Right lobe of liver (tissue), 6 donors: ENCODE measurements at places on chromosomes 16 and 17. TPM values are rescaled to one million over a fixed set of nuclear protein-coding genes. Genes with fewer than 3 reads are reported as not detected.
A peak's percentile ranks its signal among the peaks of the same experiment; 100 is the strongest.

DNA sequence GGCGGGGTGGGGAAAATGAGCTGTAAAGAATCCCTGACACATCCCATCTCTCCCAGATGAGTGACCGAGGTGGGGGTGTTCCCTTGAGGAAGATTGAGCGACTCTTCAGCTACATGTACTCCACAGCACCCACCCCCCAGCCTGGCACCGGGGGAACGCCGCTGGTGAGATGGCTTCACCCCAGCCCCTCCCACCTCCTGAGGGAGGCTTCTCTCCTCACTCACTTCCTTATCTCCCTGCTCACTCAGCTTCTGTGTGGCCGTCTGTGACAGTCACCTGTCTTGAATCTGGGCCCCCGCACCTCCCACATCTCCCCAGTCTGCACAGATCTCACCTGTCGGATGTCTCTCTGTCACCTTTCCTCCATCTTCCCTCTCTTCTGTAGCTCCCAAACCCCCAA is 13.4 kb downstream of the PDK2 start:
- no peaks in the 10 kb centered on the region for H3K27me3 ChIP-seq
- H3K27ac ChIP-seq: no peak overlapping the region
- no peak for DNase-seq
- no peaks in the 10 kb centered on the region for H3K36me3 ChIP-seq
- H3K4me1 ChIP-seq: no peaks in the 10 kb centered on the region

GRCh38 chr16:56583351-56584168 is 5.8 kb upstream of the MT3 start:
- no peak overlapping the region for H3K4me3 ChIP-seq
- H3K4me1 ChIP-seq: no peaks in the 10 kb centered on the region
- no peak for DNase-seq
- no peaks in the 10 kb centered on the region for H3K36me3 ChIP-seq

DNA sequence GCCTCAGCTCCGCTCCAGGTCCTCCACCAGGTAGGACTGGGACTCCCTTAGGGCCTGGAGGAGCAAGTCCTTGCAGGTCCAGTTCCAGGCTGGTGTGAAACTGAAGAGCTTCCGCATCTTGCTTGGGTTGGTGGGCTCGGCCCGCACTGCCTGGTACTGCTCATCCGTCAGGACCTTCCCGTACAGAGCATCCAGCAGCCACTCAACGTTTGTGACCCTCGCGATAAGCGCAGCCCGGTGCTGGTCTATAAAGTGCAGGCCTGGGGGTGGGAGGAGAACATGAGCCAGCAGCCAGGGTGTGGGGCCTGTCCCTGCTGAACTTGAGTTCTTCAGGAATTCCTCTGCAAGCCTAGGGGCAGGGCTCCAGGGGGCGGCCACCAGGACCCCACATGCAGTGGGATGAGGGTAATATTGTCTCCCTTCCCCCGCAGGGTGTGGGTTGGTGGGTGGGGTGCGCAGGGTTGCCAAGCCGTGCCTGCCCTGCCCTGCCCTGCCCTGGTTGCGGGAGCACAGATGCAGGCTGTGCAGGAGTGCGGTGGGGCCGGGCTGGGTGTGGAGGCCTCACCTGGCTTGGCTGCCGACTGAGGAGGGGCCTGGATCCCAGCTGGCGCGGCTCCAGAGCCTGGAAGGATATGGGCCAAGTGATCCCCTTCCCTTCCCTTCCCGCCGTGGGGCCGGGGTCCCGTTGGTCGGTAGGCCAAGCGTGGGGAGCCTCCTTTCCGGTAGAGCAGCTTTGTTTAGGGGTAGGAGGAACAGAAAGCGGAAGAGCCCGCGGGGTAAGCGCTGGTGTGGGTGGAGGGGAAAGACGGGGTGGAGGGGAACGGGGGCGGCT is 762 bp downstream of the PYCARD start:
- H3K4me1 ChIP-seq: peaks cover 17% of the 10 kb centered on the region
- no peak overlapping the region for H3K27ac ChIP-seq
- peak overlapping the region; percentile 68 for H3K4me3 ChIP-seq
- no peaks in the 10 kb centered on the region for H3K27me3 ChIP-seq

GRCh38 chr16:78216166-78216745 is 116.8 kb downstream of the WWOX start:
- H3K4me3 ChIP-seq: no peak overlapping the region
- H3K4me1 ChIP-seq: no peaks in the 10 kb centered on the region
- no peaks in the 10 kb centered on the region for H3K36me3 ChIP-seq
- H3K27ac ChIP-seq: no peak overlapping the region
- no peak for DNase-seq
- H3K27me3 ChIP-seq: no peaks in the 10 kb centered on the region

DNA sequence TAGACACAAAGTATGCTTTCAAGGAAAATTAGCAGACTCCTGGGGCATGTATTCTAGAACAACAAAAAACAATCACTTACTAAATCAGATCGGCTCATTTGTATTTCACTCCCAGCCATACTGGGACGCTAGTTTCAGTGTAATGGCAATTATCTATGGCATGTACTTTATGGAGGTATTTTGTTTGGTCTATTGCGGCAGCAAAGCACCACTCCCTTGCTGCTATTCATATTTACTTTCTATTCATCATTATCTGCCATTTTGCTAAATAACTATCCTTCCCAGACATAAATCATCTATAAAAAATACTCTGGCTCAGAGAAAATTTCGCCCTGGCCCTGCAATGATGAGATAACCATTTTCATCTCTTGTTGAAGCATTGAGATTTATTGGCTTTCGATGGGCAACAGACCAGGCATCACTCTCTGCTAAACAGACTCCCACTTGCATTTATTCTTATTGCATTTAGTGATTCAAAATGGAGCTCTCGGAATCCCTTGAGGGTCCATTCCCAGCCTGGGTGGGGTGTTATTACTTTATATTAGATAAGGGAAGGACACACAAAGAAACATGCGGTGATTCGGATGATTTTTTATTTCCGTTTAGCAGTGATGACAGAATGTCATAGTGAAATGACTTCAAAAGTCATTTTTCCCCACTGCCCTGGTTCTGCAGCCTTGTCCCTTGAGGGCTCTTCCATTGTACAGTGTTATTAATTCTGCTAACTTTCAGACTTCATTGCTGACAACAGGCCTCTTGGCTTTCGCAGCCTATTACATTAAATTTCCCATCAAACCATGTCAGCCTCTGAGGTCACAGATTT is 225.8 kb downstream of the IRX3 start:
- H3K4me1 ChIP-seq: no peaks in the 10 kb centered on the region
- H3K4me3 ChIP-seq: no peak overlapping the region
- DNase-seq: no peak

DNA sequence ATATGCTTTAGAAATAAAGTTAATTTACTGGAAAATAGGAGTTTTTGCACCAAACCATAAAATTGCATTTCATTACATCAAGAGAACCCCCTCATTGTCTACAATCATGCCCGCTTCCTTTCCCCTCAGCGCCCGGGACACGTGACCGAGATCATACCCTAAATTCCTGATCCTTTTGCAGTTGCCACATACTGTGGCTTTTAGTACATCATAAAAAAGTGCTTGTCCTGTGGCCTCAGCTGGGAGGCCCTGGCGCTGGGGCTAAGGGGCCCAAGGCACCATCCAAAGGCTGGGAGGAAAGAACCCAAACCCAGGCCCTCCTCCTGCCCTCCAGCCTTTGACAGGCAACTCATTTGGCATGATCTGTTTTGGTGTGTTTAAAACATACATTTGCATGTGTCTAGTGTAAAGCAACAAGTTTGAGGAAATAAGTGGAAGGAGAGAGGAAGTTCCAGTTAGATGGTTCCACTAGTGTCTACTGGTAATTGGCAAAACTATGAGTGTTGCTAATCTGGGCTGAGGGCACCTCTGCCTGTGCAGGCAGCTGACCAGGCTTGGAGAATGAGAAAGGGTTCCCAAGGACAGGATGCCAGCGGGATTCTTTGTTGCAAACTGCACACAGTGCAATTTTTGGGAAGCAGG is 6.0 kb downstream of the CDK5R1 start:
- no peaks in the 10 kb centered on the region for H3K4me1 ChIP-seq
- no peak for DNase-seq
- H3K27me3 ChIP-seq: no peaks in the 10 kb centered on the region
- no peak overlapping the region for H3K4me3 ChIP-seq

DNA sequence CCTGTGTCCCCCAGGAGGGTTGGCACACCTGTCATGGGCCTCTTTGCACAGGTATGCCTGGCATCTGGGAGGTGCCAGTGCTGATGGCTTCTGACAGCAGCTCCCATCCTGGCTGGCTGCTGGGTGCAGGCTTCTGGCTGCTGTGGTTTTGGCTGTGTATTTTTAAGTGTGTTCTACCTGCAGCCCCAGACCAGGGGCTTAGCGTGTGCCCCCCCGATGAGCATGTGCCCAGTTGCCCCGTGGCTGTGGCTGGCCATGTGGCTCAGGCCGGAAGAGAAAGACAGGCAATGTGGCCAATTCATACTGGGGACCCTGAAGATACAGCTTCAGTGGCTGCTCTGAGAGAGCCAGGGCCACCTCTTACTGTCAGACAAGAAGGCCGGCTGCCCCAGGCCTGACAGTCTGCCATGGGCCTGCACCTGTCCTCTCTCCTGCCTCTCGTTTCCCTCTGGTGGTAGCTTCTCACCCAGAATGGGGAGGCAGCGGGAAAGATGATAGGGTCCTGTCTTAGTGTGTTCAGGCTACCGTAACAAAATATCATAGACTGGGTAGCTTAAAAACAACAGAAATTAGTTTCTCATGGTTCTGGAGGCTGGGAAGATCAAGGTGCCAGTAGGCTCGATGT is 37.6 kb upstream of the LGALS9 start:
- H3K4me3 ChIP-seq: no peak overlapping the region
- no peaks in the 10 kb centered on the region for H3K4me1 ChIP-seq
- no peak for DNase-seq
- no peak overlapping the region for H3K27ac ChIP-seq
- no peaks in the 10 kb centered on the region for H3K27me3 ChIP-seq

DNA sequence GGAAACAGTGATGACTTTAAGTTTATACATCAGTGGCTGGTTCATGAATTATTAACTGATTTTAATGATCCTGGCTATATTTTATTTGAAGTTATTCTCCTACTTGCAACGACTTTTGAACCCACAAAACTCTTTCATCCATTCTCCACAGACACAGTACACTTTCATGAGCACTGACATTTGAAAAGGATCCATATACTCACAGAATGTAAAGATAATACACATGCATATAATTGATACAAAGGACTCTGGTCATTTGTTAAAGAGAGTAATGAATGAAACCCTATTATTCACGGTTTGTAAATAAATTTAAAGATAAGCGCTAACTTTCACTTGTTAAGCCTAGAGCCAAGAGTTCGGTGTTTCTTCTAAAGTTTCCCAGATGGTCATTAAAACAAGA is 3.3 kb downstream of the TOX3 start:
- H3K27ac ChIP-seq: no peak overlapping the region
- H3K27me3 ChIP-seq: no peaks in the 10 kb centered on the region
- no peaks in the 10 kb centered on the region for H3K4me1 ChIP-seq
- no peaks in the 10 kb centered on the region for H3K36me3 ChIP-seq
- no peak for DNase-seq

DNA sequence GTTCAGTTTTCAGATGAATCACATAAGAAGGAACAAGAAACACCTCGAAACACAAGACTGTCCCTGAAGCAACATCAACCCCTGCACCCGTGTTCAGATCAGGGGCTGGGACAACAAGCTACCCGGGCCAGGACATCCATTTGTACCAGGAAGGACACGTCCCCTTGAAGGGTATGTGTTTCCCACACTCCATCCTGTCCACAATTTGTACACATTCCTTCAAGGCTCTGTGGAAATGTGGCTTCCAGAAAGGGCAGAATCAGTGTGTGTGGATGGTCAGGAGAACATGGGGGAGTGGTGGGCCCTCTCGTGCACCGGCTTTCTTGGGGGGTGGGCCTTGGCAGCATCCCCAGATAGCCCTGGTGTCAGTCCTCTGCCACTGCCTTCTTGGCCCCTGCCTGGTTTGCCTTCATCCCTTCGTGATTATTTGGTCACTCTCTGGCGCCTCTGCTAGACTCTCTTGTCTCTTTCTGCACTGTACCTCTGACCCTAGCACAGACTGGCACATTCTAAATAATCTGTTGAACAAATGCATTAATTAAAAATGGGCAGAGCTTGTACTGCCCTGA is 10.3 kb downstream of the KIFC3 start:
- DNase-seq: no peak
- H3K4me3 ChIP-seq: no peak overlapping the region
- H3K36me3 ChIP-seq: no peaks in the 10 kb centered on the region
- H3K27ac ChIP-seq: peak overlapping the region; percentile 27

- H3K27me3 ChIP-seq: no peaks in the 10 kb centered on the region
- peak; percentile 81 for DNase-seq
- peak overlapping the region; percentile 8 for H3K27ac ChIP-seq
- H3K36me3 ChIP-seq: no peaks in the 10 kb centered on the region
These were observed 98.5 kb downstream of the TNFRSF13B start for GRCh38 chr17:16873174-16874035.

DNA sequence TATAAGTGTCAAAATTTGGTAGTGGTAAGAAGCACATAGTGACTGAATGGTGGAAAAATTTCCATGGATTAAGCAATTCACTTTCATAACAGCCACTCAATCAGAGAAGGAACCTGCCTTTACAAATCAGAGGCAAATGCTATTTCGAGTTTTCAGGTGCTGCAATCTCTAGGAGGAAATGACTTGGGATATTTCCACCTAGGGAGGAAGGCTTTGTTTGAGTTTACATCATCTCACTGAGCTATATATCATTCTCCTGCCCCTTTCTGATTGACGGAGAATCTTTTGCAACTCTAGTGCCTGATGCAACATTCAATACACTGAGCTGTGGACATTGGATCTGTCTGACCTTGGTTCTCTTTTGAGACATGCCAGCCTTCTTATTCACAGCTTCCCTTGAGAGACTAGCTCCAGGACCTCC is 26.3 kb downstream of the MARCHF10 start:
- no peak overlapping the region for H3K4me3 ChIP-seq
- no peak for DNase-seq
- no peaks in the 10 kb centered on the region for H3K36me3 ChIP-seq
- no peaks in the 10 kb centered on the region for H3K4me1 ChIP-seq
- H3K27ac ChIP-seq: no peak overlapping the region

- no peaks in the 10 kb centered on the region for H3K36me3 ChIP-seq
- DNase-seq: no peak
- peaks cover 26% of the 10 kb centered on the region for H3K4me1 ChIP-seq
- peak overlapping the region; percentile 74 for H3K27ac ChIP-seq
These were observed 53.3 kb upstream of the FASN start for GRCh38 chr17:82151106-82151957.

Gene EFNB3
- 0.26 TPM for total RNA-seq

Gene NDRG4
- total RNA-seq: 0.95 TPM

Gene MARVELD3
- 4.4 TPM for total RNA-seq

Gene SOST
- total RNA-seq: not detected

Gene SOX8
- total RNA-seq: not detected
